Esophagus squamous epithelium (tissue), 5 donors: ENCODE measurements at places on chromosomes 3 and 15.

DNA sequence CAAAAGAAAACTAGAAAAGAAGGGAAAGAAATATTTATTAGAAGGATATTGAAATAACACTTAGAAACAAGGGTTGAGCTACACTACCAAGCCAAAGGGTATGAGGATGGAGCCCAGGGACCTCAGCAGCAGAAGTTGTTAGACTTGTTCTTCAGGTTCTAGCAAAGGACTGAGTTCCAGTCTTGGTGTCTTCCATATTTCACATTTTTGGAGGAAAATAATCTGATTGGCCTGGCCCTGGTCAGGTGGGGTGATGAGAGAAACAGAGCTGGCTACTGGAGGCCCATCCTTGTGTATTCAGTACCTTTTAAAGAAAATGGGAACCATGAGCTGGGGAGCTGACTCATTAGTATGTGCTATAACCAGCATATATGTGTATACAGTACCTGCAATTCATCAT, 28.2 kb downstream of the PPP4R2 start:
- no peak for DNase-seq
- H3K36me3 ChIP-seq: no peaks in the 10 kb centered on the region
- peaks cover 4% of the 10 kb centered on the region for H3K4me1 ChIP-seq
- H3K27ac ChIP-seq: no peak overlapping the region
- no peaks in the 10 kb centered on the region for H3K27me3 ChIP-seq

- no peak overlapping the region for H3K27ac ChIP-seq
- H3K4me1 ChIP-seq: peaks cover 3% of the 10 kb centered on the region
- peaks cover 78% of the 10 kb centered on the region for H3K27me3 ChIP-seq
- H3K36me3 ChIP-seq: no peaks in the 10 kb centered on the region
These were observed 54.9 kb upstream of the PRR20G start for GRCh38 chr3:127342735-127343134.

GRCh38 chr15:27872355-27872754, 226.8 kb downstream of the OCA2 start:
- H3K27me3 ChIP-seq: no peaks in the 10 kb centered on the region
- no peaks in the 10 kb centered on the region for H3K36me3 ChIP-seq
- H3K4me1 ChIP-seq: peaks cover 24% of the 10 kb centered on the region
- H3K4me3 ChIP-seq: no peak overlapping the region
- DNase-seq: no peak
- no peak overlapping the region for H3K27ac ChIP-seq

GRCh38 chr3:174957551-174958001, 98.4 kb downstream of the NAALADL2 start:
- H3K4me1 ChIP-seq: no peaks in the 10 kb centered on the region
- H3K27ac ChIP-seq: no peak overlapping the region
- no peak for DNase-seq
- no peak overlapping the region for H3K4me3 ChIP-seq
- no peaks in the 10 kb centered on the region for H3K27me3 ChIP-seq

DNA sequence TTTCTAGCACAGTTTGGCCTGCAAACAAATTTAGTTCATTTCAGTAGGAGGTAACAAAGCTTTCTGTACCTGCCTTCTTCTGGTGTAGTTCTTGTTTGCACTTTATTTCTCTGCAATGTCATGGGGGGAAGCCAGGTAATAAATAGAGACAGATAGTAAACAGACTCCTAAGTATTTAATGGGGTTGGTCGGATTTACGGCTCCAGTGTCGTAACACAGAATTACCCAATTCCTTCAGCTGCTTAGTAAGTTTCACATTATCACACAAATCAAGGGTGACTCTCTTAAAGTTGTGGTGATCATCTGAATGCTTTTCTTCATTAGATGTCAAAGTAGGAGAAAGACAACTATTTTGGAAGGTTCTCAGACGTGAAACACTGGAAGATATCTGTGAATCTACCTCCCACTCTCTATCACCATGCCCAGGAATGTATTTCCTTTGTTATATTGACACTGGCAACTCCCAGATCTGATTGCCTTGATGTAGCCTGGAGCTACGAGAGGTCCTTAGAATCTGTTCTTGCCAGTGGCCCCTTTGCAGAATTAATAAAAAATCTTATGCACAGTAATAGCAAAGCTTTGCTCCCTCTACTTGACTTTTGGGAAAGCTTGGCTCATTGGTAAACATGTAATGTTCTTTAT, 25.0 kb upstream of the TMC3 start:
- no peaks in the 10 kb centered on the region for H3K36me3 ChIP-seq
- no peak overlapping the region for H3K4me3 ChIP-seq
- H3K27me3 ChIP-seq: no peaks in the 10 kb centered on the region
- no peak for DNase-seq

DNA sequence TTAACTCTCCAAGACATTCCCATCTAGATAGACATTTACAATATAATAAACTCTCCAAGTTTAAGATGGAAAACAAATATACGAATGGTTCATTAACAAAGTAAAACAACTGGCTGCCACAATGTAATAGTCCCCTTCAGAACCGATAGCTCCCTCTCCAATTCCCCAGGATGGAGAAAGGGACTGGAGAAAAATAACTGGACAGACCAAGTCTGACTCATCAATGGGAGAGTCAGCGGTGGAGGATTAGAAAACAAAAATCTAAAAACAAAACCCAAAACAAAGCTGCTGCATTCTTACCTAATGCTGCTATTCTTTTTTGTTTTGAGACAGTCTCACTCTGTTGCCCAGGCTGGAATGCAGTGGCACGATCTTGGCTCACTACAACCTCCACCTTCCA, 468.1 kb downstream of the SHQ1 start:
- no peak for DNase-seq
- H3K4me3 ChIP-seq: no peak overlapping the region
- no peaks in the 10 kb centered on the region for H3K27me3 ChIP-seq
- H3K4me1 ChIP-seq: peaks cover 53% of the 10 kb centered on the region
- H3K27ac ChIP-seq: no peak overlapping the region
- peaks cover 29% of the 10 kb centered on the region for H3K36me3 ChIP-seq

DNA sequence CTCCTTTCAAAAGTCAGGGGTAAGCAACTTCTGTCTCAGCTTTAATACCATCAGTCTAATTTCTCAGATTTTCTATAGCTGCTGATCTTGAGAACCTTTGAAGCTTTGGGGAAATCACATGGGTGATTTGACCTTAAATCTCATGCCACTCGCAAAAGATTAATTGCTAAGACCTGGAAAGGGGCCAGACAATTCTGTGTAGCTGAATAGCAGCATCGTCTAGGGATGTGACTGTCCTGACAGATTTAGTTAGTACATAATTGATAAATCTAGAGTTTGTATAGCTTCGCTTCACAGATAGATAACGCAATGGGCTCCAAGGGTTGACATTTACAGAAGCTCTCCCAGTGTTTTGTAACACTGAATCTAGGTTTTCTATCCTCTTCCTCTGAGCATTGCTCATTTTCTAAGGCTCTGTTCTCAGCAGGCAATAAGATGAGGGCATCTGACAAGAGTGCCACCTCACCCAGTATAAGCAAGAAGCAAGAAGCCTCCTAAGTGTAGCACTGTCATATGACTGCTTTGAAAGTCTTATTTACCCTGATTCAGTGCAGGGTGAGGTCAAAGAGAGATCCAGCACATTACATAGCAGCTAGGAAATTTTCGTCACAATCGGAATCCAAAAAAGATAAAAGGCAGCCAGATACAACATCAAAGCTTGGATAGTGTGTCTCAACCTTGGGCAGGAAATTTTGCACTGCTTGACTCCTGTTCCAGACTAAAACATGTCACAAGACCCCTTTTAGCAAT, 47.7 kb upstream of the DUT start:
- peaks cover 8% of the 10 kb centered on the region for H3K4me1 ChIP-seq
- no peak overlapping the region for H3K27ac ChIP-seq
- no peak for DNase-seq

GRCh38 chr15:29988701-29989100, 94.1 kb upstream of the GOLGA8J start:
- no peaks in the 10 kb centered on the region for H3K27me3 ChIP-seq
- no peaks in the 10 kb centered on the region for H3K36me3 ChIP-seq
- no peak overlapping the region for H3K27ac ChIP-seq
- no peaks in the 10 kb centered on the region for H3K4me1 ChIP-seq
- H3K4me3 ChIP-seq: no peak overlapping the region

DNA sequence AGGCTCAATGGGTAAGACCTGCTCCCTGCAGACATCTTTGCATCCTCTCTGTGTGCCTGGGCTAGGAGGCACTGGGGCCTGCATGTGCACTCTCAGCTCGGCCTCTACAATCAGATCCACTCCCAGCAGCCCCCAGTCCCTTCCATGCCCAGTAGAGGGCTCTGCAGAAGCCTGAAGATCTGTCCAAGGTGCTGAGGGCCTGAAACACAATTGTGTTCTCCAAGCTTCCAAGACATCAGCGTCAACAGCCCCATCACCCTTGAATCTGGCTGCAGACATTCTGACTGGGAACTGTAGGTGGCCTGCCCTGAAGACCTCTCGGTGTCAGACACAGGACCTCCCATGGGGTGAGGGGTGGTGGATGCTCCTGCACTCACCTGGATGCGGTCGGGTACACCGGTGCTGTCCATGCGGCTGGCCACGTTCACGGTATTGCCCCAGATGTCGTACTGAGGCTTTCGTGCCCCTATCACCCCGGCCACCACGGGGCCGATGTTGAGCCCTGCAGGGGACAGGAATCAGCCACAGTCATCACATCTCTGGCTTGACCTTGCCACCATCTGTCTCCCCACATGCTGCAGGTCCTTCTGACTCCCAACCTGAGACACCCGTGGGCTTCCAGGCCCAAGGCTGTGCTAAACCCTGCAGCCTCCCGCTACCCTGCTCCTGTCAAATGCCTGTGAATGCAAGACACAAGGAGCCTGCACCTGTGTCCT, 84.7 kb downstream of the SEC22A start:
- no peaks in the 10 kb centered on the region for H3K4me1 ChIP-seq
- no peak overlapping the region for H3K4me3 ChIP-seq
- H3K36me3 ChIP-seq: no peaks in the 10 kb centered on the region
- H3K27me3 ChIP-seq: no peaks in the 10 kb centered on the region
- H3K27ac ChIP-seq: no peak overlapping the region
- no peak for DNase-seq

GRCh38 chr3:191592105-191592504, 131.1 kb downstream of the PYDC2 start:
- no peaks in the 10 kb centered on the region for H3K4me1 ChIP-seq
- no peak overlapping the region for H3K4me3 ChIP-seq
- no peak for DNase-seq
- H3K36me3 ChIP-seq: no peaks in the 10 kb centered on the region
- no peak overlapping the region for H3K27ac ChIP-seq
- H3K27me3 ChIP-seq: no peaks in the 10 kb centered on the region

DNA sequence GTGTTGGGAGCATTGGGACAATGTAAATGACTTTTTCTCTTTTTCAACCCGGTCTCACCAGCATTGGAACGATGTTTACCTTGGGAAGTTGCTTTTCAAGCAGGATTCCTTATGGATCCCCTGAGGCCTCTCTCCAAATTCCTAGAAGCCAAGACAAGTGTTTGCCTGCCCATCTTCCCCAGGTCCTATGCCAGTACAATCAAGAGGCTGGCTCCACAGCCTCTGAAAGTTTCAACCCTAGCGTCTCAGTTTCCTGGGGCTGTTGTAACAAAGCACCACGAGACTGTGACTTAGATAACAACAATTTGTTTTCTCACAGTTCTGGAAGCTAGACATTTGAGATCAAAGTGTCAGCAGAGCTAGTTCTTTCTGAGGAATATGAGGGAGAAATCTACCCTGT, 347.2 kb upstream of the UMPS start:
- no peaks in the 10 kb centered on the region for H3K27me3 ChIP-seq
- H3K27ac ChIP-seq: no peak overlapping the region
- H3K36me3 ChIP-seq: no peaks in the 10 kb centered on the region
- H3K4me1 ChIP-seq: peaks cover 44% of the 10 kb centered on the region
- DNase-seq: no peak

- H3K4me1 ChIP-seq: no peaks in the 10 kb centered on the region
- no peaks in the 10 kb centered on the region for H3K36me3 ChIP-seq
- no peak overlapping the region for H3K27ac ChIP-seq
These were observed 43.7 kb downstream of the PARP15 start for GRCh38 chr3:122621112-122621511.

DNA sequence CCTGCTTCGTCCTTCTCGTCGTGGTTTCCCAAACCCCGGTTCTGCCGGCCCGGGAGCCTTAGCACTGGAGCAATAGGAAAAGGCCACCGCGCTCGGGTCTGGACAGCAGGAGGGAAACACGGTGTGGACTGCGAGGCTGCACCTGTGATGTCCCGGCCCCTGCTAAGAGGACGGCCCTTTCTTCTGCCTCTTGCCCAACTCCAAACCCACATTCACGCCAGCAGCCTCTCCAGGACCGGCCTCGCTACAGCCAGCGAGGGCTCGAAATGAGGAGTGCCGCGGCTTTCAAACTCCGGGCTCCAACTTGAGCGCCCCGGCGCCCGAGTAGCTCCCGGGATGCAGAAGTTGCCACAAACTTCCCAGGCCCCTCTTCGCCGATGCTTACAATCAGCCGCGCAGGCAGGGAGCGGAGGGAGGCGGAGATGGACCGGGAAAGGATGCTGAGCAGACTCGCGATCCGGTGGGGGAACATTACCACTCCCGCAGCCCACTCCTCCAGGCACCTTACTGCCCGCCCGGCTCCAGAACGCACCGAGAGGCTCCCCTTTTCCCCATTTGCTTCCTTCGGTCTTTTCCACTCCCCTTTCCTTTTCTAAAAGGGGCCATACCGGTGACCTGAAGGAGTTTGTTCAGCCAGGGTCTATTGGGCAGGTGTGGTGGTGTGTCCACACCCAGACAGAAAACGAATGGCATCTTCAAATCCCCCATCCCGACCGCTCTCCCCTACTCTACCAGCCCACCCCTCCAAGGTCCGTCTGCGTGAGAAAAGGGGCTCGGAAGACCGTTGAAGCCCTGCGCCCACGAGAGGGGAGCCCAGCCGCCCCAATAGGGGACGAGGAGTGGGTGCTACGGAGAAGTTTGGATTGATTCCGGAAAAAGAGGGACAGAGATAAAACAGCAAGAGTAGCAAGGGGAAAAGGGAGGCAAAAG, 18.8 kb upstream of the SATB1 start:
- peaks cover 17% of the 10 kb centered on the region for H3K4me1 ChIP-seq
- no peaks in the 10 kb centered on the region for H3K36me3 ChIP-seq
- H3K27ac ChIP-seq: peak overlapping the region; percentile 68
- DNase-seq: no peak
- peaks cover 3% of the 10 kb centered on the region for H3K27me3 ChIP-seq
- H3K4me3 ChIP-seq: peak overlapping the region; percentile 44

- H3K27me3 ChIP-seq: no peaks in the 10 kb centered on the region
- H3K36me3 ChIP-seq: no peaks in the 10 kb centered on the region
- H3K4me3 ChIP-seq: no peak overlapping the region
- H3K27ac ChIP-seq: peak overlapping the region; percentile 100
- no peaks in the 10 kb centered on the region for H3K4me1 ChIP-seq
These were observed 2.2 kb upstream of the DCAF1 start for GRCh38 chr3:51501833-51502561.
